Chondrocyte (in vitro differentiated cells): ENCODE measurements at places on chromosomes 7 and 10. TPM values are rescaled to one million over a fixed set of nuclear protein-coding genes. Genes with fewer than 3 reads are reported as not detected.

The DOCK1 gene
- 53.1 to 57.8 TPM (median 57.1 TPM) in 3 replicates for total RNA-seq

The DLD gene
- total RNA-seq: 60.3 to 69.6 TPM (median 62.7 TPM) in 3 replicates

The OR2A7 gene
- 0.68 to 1.00 TPM (median 0.92 TPM) in 3 replicates for total RNA-seq

The ZNF365 gene
- 5.2 to 10.9 TPM (median 6.0 TPM) in 3 replicates for total RNA-seq

The SERPINE1 gene
- total RNA-seq: 794 to 1,203 TPM (median 1,180 TPM) in 3 replicates

The MMP21 gene
- not detected in 3 replicates for total RNA-seq

The STN1 gene
- total RNA-seq: 15.8 to 22.5 TPM (median 20.4 TPM) in 3 replicates

The CPED1 gene
- total RNA-seq: 2.8 to 4.9 TPM (median 4.0 TPM) in 3 replicates

The PRPS1L1 gene
- not detected in 3 replicates for total RNA-seq

The AKR1D1 gene
- not detected in 3 replicates for total RNA-seq

The STEAP1 gene
- total RNA-seq: 0.22 to 0.31 TPM (median 0.28 TPM) in 3 replicates

The RNLS gene
- total RNA-seq: 5.1 to 5.8 TPM (median 5.3 TPM) in 3 replicates

The IGF2BP3 gene
- 47.9 to 55.4 TPM (median 53.0 TPM) in 3 replicates for total RNA-seq

The DGKB gene
- 0.13 to 0.60 TPM (median 0.41 TPM) in 3 replicates for total RNA-seq

The LIPM gene
- not detected in 3 replicates for total RNA-seq

The HOXA5 gene
- total RNA-seq: not detected in 3 replicates

The C7orf57 gene
- not detected in 3 replicates for total RNA-seq

The GAD2 gene
- not detected in 3 replicates for total RNA-seq

The IL15RA gene
- total RNA-seq: 0.56 to 0.65 TPM in 2 of 3 replicates, not detected in the other

The CYP26A1 gene
- total RNA-seq: 0.47 to 1.9 TPM (median 0.49 TPM) in 3 replicates

The IKZF1 gene
- not detected in 3 replicates for total RNA-seq

The GATAD1 gene
- 26.2 to 32.9 TPM (median 31.3 TPM) in 3 replicates for total RNA-seq

DNA sequence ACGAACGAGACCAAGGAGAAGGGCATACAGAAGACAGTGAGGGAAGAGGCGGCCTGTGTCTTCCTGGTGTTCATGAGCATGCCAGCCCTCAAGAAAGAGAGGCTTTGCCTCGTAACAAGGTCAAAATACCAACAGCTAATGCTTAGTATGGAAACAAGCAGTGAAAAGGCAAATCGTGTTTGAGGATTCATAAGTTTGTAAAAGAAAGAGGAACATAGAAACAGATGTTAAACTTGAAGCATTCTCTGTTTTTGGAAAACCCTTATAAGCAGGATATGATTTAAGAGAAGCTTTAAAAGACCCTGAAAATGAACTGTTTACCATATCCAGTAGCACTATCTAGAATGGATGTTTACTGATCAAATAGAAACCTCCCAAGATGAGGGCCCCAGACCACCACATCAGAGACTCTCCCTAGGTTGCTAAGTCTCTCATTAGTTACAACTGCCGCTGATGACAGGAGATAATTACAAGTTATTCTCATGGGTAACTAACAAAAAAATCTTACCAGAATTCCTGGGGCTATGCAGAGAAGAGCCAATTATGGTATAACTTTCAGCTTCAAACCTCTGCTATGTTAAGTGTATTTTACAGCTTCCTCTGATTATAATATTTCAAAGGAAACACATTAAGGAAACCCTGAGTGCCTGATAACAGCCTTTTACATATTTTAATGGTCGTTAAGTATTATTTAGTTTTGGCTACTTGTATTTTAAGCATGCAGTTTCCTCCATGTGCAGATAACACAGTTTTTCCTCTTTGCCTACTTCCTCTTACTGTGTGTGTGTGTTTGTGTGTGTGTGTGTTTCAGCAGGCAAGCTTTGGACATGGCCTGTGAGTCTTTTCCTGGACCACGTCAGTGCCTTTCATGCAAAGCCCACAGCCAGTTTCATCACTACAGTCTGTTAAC is 17.9 kb downstream of the JCAD start:
- DNase-seq: no peak

GRCh38 chr10:61160253-61160652 is 216.3 kb upstream of the RHOBTB1 start:
- DNase-seq: no peak

GRCh38 chr10:526651-527312 is 162.7 kb downstream of the DIP2C start:
- peak; percentile 75 for DNase-seq

- no peak for DNase-seq
Observed at GRCh38 chr7:148789220-148789619, 90.5 kb downstream of the CUL1 start.

GRCh38 chr7:45295222-45295621 is 137.6 kb downstream of the RAMP3 start:
- DNase-seq: no peak

- peak; percentile 47 for DNase-seq
Observed at GRCh38 chr7:131544449-131545301, 11.8 kb downstream of the PODXL start.

DNA sequence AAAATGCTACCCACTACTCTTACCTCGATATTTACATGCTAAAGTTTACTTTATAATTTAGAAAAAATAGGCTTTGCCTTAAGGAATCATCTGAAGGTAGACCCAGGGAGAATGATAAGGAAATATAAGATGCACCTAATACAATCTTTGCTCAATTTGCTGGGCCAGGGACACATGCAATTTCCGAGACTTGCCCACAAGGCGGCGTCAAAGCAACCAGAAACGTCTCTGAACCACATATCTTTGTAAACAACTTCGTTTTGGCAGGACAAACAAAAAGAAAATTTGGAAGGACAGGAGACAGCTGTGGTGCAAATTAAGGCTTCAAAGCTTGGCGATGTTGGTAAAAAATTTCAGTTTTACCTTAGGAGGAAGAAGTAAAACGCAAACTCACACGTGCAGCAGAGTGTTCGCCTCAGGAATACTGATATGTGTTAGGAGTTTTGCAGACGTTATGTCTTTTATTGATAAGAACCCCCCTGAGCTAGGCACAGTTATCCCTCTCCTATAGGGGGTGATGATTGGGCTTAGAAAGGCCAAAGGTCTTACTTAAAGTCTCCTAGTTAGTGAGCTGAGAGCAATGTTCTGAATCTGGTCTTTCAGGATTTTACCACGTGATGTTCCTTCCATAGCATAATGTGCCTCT is 134.3 kb downstream of the PRKCQ start:
- no peak for DNase-seq

GRCh38 chr10:47238331-47239095 is 61.5 kb upstream of the GDF10 start:
- DNase-seq: no peak

GRCh38 chr10:63644418-63645142 is 123.4 kb downstream of the REEP3 start:
- no peak for DNase-seq

DNA sequence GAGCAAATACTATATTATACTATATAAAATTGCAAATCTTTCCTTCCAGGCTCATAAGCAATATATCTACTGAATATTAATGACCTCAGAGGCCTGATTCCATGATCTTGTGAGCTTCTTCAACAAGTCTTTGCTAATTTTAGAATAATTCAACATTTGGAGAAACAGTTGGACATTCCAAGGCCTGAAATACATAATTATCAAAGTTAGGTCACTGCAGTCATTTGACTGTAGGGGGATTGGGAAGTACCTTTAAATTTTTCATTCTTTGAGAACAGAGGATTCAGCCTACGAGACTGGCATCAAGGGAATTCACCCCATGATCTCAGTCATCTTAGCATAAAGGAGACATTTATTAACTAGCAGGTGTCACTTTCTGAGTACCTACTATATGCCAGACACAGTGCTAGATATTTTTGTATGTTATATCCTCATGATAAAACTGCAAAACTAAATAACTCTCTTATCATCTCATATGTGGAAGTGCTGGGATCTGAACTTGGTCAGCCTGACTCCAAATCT is 85.4 kb downstream of the DOCK4 start:
- no peak for DNase-seq

DNA sequence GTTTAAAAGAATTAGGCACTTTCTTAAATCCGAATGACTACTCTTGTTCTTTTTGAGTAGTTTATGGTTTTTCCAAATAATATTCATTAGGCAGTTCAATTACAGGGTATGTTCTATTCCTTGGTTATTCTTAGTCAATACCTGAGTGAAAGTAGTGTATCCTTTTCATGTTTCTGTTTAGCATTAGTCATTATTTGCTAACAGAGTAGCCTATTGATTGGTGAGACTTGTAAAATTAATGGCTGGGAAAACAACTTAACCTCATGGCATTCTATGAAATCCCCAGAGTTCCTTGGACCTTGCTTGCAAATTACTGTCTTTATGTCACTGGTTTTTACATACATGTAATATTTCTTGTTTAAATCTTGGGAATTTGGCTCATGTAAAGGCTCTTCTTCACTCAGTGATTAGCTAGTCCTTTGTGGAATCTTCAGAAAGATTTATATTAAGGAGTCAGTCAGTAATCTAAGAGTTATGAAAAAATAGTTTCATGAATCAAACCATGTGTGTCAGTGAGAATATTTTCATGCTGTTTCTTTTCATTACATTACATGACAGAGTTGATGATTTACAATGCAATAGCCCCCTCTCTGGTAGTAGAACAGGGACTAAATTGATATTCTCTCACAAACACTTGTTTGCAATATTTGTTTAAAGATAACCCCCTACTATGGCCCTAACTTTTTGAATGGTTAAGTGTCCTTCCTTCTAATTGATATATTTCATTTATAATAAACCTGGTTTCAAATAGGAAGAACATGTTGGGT is 81.5 kb upstream of the LRRTM3 start:
- no peak for DNase-seq

- no peak for DNase-seq
Observed at GRCh38 chr7:2244404-2244995, 2.5 kb downstream of the NUDT1 start.

DNA sequence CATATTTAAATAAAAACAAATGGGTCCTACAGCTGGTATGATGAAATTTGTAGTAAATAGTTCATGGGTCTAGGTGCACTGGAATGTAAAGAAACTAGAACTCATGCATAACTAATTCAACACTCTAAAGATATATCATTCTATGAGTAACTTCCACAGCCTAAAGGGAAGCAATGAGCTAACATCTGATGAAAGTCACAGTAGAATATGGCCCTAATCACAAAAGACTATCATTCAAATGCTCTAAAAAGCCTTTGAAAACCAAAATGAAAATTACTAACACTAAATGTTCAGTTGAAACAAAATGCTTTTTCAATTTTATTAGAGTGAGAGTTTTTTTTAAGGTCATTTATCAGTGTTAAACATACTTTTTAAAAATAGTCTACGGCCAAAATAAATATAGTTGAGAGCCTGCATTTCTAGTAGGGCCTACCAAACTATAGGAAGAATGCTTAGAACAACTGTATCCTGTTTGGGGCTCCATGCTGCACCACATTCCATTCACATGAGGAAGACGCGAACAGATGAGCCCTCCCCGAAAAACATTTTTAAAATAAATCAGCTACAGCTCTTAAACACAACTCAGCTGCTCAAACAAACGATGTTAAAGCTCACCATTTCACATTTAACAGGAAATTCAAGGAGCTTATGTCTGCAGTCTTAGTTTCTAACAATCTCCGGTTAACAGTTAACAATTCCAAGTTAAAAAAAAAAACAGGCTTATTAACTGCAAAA is 134.5 kb downstream of the NRBF2 start:
- DNase-seq: no peak

- no peak for DNase-seq
Observed at GRCh38 chr7:92158660-92159575, 20.0 kb downstream of the LRRD1 start.

DNA sequence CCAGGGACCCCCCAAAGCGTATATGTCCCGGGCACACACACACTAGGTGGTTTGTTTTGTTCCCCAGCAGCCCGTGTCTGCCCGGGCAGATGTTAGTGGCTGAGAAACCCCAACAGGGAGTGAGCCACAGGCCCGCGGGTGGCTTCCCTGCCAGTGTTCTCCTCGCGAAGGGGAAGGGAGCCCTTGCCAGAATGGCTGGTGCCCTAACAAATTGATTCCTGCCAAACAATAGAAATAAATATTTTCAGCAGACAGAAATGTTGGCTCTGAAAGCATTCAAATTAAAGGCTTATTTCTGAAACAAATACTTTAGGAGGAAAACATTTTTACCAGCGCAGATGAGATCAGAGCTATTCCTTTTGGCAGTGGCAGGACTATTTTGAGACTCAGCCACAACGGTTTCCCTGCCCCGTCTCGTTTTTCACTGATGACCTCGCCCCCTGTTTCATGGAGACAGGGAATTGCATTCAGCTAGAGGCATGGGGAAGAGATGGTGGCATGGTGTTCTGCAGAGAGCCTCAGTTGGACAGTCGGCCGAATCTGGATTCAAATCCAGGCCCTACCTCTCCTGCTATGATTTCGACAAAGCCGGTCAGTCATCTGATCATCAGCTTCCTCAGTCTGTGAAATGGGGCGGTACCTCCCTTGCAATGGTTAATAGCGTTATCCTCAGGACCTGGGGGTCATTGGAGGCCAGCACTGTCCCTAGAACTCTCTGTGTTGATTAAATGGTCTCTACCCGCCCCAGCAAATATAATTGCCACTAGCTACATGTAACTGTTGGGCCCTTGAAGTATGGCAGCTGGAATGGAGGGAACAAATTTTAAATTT is 84.5 kb downstream of the CUX1 start:
- DNase-seq: no peak
